SK-N-SH (cell line): ENCODE measurements at places on chromosomes 2 and 18. TPM values are rescaled to one million over a fixed set of nuclear protein-coding genes. Genes with fewer than 3 reads are reported as not detected.

DNA sequence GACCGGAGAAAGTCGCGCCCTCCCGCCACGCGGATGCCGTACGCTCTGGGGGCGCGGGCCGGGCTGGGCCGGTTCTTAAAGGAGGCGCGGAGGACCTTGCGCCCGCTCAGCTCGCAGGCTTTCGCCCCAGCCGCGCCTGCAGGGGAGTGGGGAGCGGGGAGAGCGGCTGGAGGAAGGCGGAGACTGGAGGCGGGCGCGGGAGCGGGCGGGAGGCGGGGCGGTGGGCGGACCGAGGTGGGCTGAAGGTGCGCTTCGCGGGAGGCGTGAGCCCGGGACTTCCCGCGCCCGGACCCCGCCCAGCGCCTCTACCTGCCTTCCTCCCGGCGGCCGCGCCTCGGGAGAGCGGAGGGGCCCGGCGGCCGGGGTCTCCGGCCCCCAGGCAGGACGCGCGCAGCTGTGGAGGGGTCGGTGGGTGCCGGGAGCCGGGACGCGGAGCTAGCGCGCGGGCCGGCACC, at the start of gene ADRA2B:
ADRA2B (minus strand) TSS at position 148 of the 455 bp plus-strand sequence. CDS start 422 bp downstream, outside the sequence.
- peak; percentile 82 for DNase-seq

GRCh38 chr2:136238286-136239078, 120.5 kb upstream of the CXCR4 start:
- no peak for DNase-seq

DNA sequence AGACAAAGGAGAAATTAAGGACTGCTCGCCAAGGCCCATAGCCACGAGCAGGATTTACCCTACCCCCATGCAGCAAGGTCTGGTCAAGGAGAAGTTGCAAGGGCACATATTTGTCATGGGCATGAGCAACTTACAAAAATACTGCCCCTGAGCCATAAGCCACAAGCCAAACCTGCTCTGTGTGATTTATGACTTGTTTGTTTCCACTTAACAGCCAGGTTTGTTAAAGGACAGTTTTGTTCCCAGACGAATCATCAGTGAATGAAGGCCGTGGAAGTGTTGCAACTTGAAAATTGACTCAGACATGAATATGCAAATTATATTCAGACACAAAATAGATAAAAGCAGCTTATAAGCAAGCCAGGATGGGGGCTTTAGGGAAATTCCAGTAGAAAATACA, 31.3 kb upstream of the EVA1A start:
- DNase-seq: no peak

- no peak for DNase-seq
These were observed 28.8 kb downstream of the COLEC12 start for GRCh38 chr18:471716-472115.

DNA sequence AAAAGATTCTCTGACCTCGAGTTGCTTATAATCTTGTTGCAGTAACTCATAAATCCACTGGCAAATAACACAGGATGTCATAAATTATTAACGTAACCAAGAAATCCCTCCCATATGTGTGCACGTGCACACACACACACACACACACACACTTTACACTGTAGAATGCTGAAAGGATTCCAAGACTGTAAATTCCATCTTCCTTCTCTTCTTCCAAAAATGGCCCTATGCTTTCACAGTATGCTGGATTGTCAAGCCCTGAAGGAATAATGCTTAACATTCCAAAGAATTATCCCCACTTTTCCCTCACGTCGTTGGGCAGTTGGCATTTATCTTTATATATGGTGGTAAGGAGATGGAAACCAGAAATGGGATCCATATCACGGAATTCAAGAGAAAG, 117.5 kb upstream of the CRIM1 start:
- DNase-seq: no peak

DNA sequence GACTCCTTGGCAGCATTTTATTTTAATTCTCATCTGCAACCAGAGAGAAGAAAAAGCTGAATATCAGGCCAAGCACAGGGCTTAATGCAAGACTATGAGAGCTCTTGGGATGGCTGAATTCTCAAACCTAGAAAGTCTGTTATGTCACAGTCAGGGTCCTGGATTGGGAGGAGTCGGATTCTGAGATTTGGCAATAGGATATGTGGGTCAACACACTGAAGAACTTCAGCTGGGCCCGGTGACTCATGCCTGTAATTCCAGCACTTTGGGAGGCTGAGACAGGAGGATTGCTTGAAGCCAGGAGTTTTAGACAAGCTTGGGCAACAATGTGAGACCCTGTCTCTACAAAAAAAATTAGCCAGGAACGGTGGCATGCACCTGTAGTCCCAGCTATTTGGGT, 102.4 kb downstream of the COL3A1 start:
- DNase-seq: no peak

GRCh38 chr18:8656232-8656631, 47.0 kb downstream of the RAB12 start:
- no peak for DNase-seq

GRCh38 chr2:106353676-106354075, 114.5 kb downstream of the RGPD3 start:
- DNase-seq: no peak

- no peak for DNase-seq
These were observed 610 bp downstream of the SPC25 start for GRCh38 chr2:168889635-168890005.

GRCh38 chr18:75582406-75582821, 154.9 kb upstream of the SMIM21 start:
- DNase-seq: no peak

GRCh38 chr2:4995466-4995865, 696.7 kb upstream of the SOX11 start:
- DNase-seq: no peak

DNA sequence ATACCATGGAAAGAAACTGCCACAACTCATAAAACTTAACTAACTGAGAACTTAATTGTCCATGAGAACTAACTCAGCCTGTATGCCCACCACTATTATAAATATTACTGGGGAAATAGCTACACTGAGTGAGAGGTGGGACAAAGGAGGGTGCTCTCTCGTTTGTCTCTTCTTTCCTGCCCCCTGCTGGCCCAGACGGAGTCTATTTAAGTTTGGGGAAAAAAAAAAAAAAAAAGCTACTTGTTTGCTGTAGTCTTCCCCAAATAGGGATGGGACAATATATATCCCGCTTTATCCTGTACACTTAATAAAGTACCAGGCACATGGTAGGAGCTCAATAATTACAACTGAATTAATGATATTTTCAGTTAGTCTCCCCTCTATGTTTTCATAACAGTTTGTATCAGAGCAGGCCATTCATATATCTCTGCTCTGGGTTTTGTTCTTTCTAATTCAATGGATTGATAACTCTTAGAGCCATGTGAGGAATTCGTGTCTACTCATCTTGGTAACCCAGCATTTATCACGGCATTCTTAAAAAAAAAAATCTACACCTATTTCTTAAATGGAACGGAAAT, 647.6 kb upstream of the PKDCC start:
- DNase-seq: peak; percentile 36

Gene LOXL3
- polyA plus RNA-seq: 47.9 and 59.3 TPM in 2 replicates

Gene MYO3B
- not detected in 2 replicates for polyA plus RNA-seq

Gene FBXO15
- polyA plus RNA-seq: 0.62 and 0.70 TPM in 2 replicates

Gene VIT
- polyA plus RNA-seq: not detected in 2 replicates

Gene ICA1L
- 3.7 and 5.9 TPM in 2 replicates for polyA plus RNA-seq

Gene IL36RN
- not detected in 2 replicates for polyA plus RNA-seq

Gene PRSS56
- not detected in 2 replicates for polyA plus RNA-seq
